Activated naive CD4-positive, alpha-beta T cell (primary cell): ENCODE measurements at places on chromosomes 11 and 22.
A peak's percentile ranks its signal among the peaks of the same experiment; 100 is the strongest.

- DNase-seq: no peak
Observed at GRCh38 chr22:33806191-33806590, 114.1 kb downstream of the LARGE1 start.

DNA sequence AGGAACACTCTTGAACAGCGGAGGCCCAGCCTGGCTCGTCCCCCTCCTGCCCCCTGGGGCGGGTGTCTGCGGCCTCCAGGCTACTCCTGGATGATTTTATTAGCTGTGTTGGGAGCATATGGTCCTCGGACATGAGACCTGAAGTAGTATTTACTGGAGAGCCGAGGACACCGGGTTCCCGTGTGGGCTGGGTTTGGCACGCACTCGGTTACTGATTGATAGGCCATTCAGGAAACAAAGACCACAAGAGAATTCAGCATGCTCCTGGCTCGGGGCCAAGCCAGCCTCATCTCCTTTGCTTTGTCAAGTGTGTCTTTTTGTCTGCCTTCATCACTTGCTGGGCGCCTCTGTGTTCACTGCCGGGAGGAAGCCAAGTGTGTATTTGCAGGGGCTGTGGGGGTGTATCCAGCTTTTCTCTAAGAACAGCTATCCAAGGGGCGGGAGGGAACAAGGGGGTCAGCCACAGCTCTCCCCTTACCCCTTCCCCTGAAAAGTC is 9.7 kb downstream of the FXYD2 start:
- DNase-seq: peak; percentile 72

DNA sequence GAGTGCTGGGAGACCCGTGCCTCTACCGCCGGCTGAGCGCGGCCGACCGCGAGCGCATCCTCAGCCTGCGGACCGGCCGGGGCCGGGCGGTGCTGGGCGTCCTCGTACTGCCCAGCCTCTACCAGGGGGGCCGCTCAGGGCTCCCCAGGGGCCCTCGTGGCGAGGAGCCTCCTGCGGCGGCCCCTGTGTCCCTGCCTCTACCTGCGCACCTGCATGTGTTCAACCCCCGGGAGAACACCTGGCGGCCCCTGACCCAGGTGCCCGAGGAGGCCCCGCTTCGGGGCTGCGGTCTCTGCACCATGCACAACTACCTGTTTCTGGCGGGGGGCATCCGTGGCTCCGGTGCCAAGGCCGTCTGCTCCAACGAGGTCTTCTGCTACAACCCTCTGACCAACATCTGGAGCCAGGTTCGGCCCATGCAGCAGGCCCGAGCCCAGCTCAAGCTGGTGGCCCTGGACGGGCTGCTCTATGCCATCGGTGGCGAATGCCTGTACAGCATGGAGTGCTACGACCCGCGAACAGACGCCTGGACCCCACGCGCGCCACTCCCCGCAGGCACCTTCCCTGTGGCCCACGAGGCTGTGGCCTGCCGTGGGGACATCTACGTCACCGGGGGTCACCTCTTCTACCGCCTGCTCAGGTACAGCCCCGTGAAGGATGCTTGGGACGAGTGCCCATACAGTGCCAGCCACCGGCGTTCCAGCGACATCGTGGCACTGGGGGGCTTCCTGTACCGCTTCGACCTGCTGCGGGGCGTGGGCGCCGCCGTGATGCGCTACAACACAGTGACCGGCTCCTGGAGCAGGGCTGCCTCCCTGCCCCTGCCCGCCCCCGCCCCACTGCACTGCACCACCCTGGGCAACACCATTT is 3.5 kb downstream of the KLHDC7B start:
- no peak for DNase-seq

GRCh38 chr11:66976028-66976467 is 944 bp downstream of the C11orf86 start:
- no peak for DNase-seq

DNA sequence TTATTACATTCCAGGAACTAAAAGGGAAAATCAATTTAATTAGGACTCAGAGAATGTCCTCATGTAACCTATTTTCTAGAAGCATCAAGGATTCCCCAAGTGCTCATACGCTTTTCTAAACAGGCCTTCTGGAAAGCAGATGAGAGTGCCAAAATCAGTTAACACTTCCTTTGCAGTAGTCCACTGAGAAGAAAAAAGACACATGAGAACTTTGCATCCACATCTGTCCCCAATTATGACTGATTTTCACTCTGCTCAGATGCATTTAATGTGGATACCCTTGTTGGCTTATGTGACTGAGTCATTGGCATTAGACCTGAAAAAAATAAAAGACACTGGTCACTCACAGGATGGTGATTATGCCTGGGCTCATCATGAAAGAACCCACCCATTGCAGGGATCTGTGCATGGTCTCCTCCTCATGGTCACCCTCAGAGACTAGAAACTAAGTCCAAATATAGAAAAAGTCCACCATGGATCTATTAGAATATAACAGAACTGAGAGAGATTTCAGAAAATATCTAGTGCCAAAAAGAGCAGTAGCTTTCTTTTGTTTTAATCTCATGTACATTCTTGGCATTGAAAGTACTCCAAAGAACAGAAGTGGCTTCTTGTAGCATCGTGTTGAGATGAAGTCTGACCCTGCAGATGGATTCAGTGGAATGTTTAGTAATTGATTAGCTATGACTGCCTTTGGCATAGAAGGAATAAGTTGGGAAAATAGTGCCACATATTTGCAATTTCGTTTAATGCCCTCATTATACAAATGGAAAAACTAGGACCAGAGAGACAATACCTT is 48.8 kb upstream of the FIBIN start:
- DNase-seq: no peak

- DNase-seq: no peak
Observed at GRCh38 chr11:124898711-124899110, 1.0 kb upstream of the ROBO4 start.

GRCh38 chr11:73273222-73273895 is 1.2 kb downstream of the P2RY6 start:
- DNase-seq: no peak

DNA sequence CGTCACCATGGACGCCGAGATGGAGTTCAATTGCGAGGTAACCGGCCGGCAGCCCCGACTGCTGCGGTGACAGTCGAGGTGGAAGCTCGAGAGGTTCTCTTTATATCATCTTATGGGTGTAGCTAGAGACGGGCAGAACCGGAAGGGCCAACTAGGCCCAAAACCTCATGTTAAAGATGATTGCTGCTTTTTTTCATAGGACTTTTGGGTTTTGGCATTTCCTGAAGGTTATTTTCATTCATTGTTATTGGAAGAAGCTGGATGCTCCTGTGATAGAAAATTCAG is 585 bp downstream of the NF2 start:
- DNase-seq: no peak

DNA sequence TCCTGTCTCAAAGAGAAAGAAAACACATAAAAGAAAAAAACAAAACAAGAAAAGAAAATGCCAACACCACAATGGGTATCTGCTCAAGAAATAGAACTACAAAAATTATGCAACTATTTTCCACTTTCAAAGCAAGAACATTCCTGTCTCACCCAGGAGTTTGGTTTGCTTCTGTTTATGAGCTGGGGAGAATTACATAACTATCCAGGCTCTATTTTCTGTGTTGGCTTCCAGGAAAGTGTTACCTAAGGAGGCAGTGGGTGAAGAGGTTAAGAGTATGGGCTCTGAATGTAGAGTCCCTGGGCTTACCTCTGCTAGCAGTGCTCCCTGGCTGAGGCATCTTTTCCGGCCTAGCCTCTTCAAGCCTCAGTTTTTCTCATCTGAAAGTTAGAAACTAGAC is 426.7 kb downstream of the MIAT start:
- DNase-seq: no peak

DNA sequence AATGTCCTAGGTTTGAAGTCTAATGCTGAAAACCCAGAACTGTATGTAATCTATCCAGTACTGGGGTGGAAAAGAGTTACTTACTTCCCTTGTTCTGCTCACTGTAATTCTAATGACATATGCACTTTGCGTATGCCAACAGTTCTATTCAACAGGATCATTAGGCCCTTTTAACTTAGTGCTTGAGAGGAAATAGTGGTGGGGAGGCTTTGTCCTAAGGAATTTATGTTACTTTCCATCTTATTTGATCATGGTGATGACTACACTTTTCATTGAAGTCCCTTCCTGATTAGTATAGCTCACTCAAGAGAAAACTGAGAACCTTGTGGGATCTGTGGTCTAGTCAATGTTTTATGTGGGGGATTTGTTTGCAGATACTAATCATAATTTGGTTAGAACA is 348.2 kb downstream of the GUCY1A2 start:
- DNase-seq: no peak

GRCh38 chr11:91394073-91394726 is 830.4 kb upstream of the FAT3 start:
- no peak for DNase-seq

GRCh38 chr22:16783453-16783852 is 41.8 kb downstream of the XKR3 start:
- DNase-seq: no peak

DNA sequence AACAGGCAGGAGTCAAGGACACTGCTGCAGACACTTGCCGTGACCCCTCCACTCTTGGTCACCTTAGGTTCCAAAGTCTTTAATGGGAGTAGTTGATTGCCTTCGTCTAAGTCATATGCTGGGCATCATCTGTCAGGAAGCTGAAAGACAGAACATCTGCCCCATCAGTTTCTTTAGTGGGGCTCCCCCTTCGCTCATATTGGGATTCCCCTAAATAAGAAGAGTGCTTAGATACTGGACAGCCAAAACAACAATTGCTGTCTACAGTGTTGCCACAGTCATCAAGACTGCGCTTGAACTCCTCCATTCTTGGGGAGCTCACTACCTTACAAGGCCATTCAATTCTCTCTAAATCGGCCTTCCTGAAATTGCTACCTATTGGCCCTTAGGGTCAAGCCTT is 58.5 kb downstream of the UBASH3B start:
- no peak for DNase-seq

- no peak for DNase-seq
Observed at GRCh38 chr22:27387561-27387960, 414.0 kb downstream of the MN1 start.

GRCh38 chr11:130002846-130003716 is 446 bp upstream of the PRDM10 start:
- DNase-seq: peak; percentile 85

DNA sequence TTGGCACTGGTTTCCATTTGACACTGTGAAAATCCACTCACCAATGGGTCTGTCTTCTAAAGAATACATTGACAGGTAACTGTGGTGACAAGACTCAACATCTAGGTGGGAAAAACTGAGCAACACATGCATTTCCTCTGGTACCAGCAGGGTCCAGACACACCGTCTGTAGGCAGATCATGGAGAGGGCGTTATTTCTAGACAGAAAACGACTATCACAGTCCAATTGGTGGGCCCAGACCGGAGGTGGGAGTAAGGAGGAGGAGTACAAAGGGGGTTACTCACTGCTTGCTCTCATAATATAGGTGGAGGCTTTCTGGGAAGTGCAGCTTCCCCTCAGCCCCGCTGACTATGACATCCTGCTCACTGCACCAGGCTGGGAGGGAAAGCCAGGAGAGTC is 9.9 kb downstream of the OVCH2 start:
- DNase-seq: no peak

DNA sequence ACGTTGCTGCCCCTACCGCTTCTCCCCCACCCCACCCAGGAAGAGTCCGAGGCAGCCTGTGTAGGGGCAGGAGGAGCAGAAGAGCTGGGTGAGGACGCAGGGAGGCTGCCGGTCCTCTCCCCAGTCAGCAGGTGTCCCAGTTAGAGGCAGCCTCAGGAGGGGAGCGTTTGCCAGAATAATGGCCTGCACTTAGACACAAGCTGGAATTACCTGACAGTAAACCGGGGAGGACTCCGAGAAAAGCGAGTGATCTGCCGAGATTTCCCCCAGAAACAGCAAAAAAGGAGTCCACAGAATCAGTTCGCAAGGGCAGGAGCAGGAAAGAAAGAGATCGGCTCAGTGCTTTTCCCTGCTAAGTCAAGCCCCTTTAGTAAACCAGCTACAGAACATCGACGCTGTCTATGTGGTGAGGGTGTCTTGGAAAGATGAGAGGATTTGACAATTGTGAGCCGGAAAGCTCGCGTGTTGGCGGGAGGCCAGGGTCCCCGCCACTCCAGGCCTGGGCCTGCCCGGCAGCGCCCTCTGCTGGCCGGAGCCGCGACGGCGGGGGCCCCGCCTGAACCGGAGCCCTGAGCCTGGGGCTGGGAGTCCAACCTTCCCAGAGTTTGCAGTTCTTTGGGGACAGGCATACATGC is 17.7 kb upstream of the THRSP start:
- DNase-seq: peak; percentile 50

DNA sequence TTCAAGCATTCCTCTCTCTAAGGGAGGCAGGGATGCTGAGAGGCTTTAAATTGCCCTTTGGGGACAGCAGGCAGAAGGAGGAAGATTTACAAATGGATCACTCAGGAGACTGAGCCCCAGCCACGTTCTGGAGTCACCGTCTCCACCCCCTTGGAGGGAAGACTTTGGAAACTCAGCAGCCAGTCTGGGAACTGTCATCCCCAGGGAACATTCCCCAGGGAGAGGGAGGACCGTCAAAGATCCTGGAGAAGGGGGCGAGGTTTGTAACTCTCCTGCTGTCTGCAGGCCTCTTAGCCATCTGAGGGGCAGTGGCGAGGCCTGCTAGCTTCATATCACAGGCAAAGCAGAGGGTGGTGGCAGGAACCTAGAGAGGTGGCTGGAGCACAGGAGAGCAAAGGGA is 56.1 kb upstream of the SLC22A12 start:
- no peak for DNase-seq

DNA sequence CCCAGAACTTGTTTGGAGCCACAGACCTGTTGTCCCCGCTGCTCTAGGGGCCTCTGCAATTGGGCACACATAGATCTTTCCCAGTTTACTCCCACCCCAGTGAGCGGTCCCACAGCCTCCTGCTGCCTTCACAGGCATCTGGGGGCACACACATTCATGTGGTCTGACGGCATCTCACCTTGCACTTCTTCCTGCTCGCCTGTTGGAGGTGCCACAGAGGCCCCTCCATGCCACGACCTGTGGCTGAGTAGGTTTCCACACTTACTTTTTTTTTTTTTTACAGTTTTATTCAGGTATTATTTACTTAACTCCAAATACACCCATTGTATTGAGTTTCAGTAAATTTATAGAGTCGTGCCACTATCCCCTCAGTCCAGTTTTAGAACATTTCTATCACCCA is 68.9 kb upstream of the SEPTIN5 start:
- no peak for DNase-seq

- DNase-seq: no peak
Observed at GRCh38 chr22:23777776-23778576, 5.3 kb downstream of the MMP11 start.

GRCh38 chr11:10623797-10624761 is 55.6 kb upstream of the LYVE1 start:
- no peak for DNase-seq

DNA sequence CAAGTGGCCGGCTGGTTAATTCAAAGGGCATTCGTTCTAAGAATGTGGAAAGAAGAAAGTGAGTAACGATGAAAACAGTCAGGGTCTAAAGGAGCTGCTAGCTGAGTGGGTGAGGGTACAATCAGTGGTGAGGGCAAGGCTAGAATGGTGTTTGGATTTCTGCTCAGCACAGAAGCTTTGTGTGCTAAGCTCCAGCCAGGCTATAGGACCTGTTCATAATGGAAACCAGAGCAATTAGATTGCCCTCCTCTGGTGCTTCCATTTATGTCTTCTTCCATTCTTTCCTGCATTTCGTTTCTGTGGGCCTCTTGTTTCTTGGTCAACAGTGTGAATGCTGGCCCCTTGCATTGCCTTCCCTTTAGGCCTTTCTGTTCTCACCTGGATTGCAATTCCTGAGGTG is 572.9 kb upstream of the CHORDC1 start:
- no peak for DNase-seq

- DNase-seq: no peak
Observed at GRCh38 chr11:129610125-129610524, 205.5 kb upstream of the TMEM45B start.

- DNase-seq: no peak
Observed at GRCh38 chr11:64874308-64875240, 3.8 kb downstream of the EHD1 start.
